ENCODE measurements at places on chromosomes 4 and X. TPM values are rescaled to one million over a fixed set of nuclear protein-coding genes. Genes with fewer than 3 reads are reported as not detected.

- no peak for DNase-seq
- no peak overlapping the region for H3K27ac ChIP-seq
- no peaks in the 10 kb centered on the region for H3K36me3 ChIP-seq
- H3K4me1 ChIP-seq: no peaks in the 10 kb centered on the region
- H3K27me3 ChIP-seq: no peaks in the 10 kb centered on the region
- H3K4me3 ChIP-seq: no peak overlapping the region
These were observed 246.7 kb upstream of the TLL1 start for GRCh38 chr4:165626316-165626715.

GDI1 gene
- polyA plus RNA-seq: 92.5 TPM

GRCh38 chr4:110654254-110654635 lies 31.4 kb upstream of the PITX2 start:
- no peaks in the 10 kb centered on the region for H3K36me3 ChIP-seq
- no peaks in the 10 kb centered on the region for H3K27me3 ChIP-seq
- H3K27ac ChIP-seq: no peak overlapping the region
- H3K4me3 ChIP-seq: no peak overlapping the region
- H3K4me1 ChIP-seq: no peaks in the 10 kb centered on the region
- no peak for DNase-seq

DNA sequence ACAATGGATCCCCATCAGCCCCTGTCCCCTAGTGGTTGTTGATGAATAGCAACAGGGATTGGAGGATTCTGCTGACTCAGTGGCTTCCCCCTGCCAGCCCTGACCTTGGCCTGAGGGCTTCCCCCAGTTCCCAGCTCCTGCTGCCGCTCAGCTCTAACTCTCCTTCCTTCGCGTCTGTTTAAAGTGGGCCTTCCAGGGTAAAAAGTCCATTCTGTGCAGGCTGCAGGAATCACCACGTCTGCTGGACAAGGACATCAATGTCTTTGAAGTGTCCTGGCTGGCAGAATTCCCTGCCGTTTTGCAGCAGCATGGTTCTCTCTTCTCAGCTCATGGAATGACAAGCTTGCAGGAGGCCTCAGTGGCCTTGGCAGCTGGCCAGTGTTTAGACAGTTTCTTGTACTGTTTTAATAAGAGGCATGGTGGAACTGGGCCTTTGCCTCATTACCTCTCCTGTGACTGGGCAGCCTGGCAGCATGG lies 152.5 kb upstream of the STX18 start:
- peaks cover 6% of the 10 kb centered on the region for H3K4me1 ChIP-seq
- peak; percentile 59 for DNase-seq
- H3K27me3 ChIP-seq: no peaks in the 10 kb centered on the region

DNA sequence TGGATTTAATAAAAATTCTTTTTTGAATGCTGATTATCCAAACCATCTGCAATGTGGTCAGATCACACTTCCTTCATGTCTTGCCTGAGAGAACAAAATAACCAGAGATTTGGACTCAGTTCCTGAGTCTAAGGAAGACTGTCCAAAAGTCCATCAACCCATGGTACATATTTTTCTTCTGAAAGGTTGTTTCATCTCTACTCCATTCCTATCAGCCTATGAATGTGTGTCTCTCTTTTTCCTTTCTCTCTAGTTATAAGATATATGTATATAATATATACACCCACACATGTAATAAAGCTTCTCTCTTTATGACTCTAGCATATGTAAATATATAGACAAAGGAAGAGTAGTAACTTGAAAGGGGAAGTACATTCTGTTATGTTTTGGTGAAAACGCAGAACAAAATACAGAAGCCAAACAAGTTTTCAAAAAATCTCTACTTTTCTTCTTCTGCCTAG lies 226.9 kb downstream of the ARHGAP24 start:
- no peaks in the 10 kb centered on the region for H3K27me3 ChIP-seq
- H3K27ac ChIP-seq: no peak overlapping the region
- no peak overlapping the region for H3K4me3 ChIP-seq
- H3K4me1 ChIP-seq: no peaks in the 10 kb centered on the region
- no peaks in the 10 kb centered on the region for H3K36me3 ChIP-seq

GRCh38 chr4:4670869-4671268 lies 129.0 kb upstream of the STX18 start:
- no peak overlapping the region for H3K4me3 ChIP-seq
- H3K27ac ChIP-seq: no peak overlapping the region
- H3K27me3 ChIP-seq: no peaks in the 10 kb centered on the region
- no peaks in the 10 kb centered on the region for H3K4me1 ChIP-seq
- H3K36me3 ChIP-seq: no peaks in the 10 kb centered on the region

NUDT11 gene
- polyA plus RNA-seq: 0.82 TPM

- no peaks in the 10 kb centered on the region for H3K27me3 ChIP-seq
- H3K36me3 ChIP-seq: no peaks in the 10 kb centered on the region
- no peak overlapping the region for H3K27ac ChIP-seq
- no peaks in the 10 kb centered on the region for H3K4me1 ChIP-seq
- no peak for DNase-seq
- no peak overlapping the region for H3K4me3 ChIP-seq
These were observed 14.6 kb upstream of the ZNF630 start for GRCh38 chrX:48086082-48086481.

DNA sequence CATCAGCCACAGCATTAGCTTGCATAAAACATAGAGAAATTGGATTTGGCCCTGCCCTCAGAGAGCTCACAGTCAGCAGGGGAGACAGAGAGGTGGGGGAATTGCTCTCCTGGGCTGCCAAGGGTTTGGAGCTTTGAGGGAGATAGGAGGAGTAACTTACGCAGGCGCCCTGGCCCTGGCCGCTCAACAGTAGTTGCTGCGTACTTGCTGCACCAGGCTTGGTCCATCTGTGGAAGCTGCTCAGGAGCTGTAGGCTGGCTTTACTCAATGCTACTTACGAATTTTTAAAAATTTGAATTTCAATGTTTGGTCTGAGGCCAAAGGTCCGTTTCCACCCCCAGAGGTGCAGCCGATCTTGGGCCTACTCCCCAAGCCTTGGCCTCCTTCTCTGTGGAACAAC lies 83.3 kb downstream of the CPZ start:
- no peak overlapping the region for H3K27ac ChIP-seq
- H3K36me3 ChIP-seq: no peaks in the 10 kb centered on the region
- no peak for DNase-seq
- no peaks in the 10 kb centered on the region for H3K4me1 ChIP-seq
- H3K4me3 ChIP-seq: no peak overlapping the region
- H3K27me3 ChIP-seq: no peaks in the 10 kb centered on the region

STARD8 gene
- 12.7 TPM for polyA plus RNA-seq

- H3K27me3 ChIP-seq: no peaks in the 10 kb centered on the region
- no peaks in the 10 kb centered on the region for H3K36me3 ChIP-seq
- no peak overlapping the region for H3K4me3 ChIP-seq
These were observed 55.4 kb downstream of the GPC3 start for GRCh38 chrX:133929836-133930464.

GPR78 gene
- not detected for polyA plus RNA-seq

- no peaks in the 10 kb centered on the region for H3K27me3 ChIP-seq
- no peak for DNase-seq
- H3K4me1 ChIP-seq: no peaks in the 10 kb centered on the region
- no peak overlapping the region for H3K27ac ChIP-seq
- no peak overlapping the region for H3K4me3 ChIP-seq
- H3K36me3 ChIP-seq: no peaks in the 10 kb centered on the region
These were observed 30.2 kb downstream of the GPRIN3 start for GRCh38 chr4:89277412-89277811.

GRCh38 chrX:118510111-118510510 lies 14.5 kb downstream of the DOCK11 start:
- H3K4me1 ChIP-seq: no peaks in the 10 kb centered on the region
- no peak for DNase-seq
- H3K27ac ChIP-seq: no peak overlapping the region

BMX gene
- not detected for polyA plus RNA-seq

- H3K27ac ChIP-seq: no peak overlapping the region
- H3K4me1 ChIP-seq: no peaks in the 10 kb centered on the region
- no peaks in the 10 kb centered on the region for H3K27me3 ChIP-seq
- H3K36me3 ChIP-seq: no peaks in the 10 kb centered on the region
- no peak overlapping the region for H3K4me3 ChIP-seq
These were observed 120.9 kb downstream of the IL15 start for GRCh38 chr4:141757287-141757686.

ADGRA3 gene
- 8.2 TPM for polyA plus RNA-seq

DNA sequence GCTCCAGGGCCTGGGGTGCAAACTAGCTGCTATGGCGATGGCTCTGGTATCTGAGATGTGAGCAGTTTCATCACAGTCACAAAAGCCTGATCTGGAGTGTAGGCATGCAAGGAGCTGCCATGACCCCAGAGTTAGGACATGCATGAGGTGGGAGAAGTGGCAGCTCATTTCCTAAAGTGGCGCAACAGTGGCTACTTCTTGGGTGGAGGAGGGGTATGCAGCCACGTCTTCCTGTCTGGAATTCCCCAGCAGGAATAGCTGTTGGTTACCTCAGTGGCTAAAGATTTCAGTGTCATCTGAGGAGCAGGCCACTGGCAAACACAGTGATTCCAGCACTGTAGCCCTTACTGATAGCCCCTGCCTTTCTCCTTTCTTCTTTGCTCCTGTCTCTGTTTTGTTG lies 1382.5 kb downstream of the C4orf33 start:
- H3K4me3 ChIP-seq: no peak overlapping the region
- H3K27ac ChIP-seq: no peak overlapping the region
- H3K27me3 ChIP-seq: no peaks in the 10 kb centered on the region
- no peaks in the 10 kb centered on the region for H3K4me1 ChIP-seq
- DNase-seq: no peak

GRCh38 chr4:15506464-15506863 lies 36.8 kb downstream of the CC2D2A start:
- H3K27me3 ChIP-seq: no peaks in the 10 kb centered on the region
- H3K27ac ChIP-seq: no peak overlapping the region
- no peak overlapping the region for H3K4me3 ChIP-seq

DNA sequence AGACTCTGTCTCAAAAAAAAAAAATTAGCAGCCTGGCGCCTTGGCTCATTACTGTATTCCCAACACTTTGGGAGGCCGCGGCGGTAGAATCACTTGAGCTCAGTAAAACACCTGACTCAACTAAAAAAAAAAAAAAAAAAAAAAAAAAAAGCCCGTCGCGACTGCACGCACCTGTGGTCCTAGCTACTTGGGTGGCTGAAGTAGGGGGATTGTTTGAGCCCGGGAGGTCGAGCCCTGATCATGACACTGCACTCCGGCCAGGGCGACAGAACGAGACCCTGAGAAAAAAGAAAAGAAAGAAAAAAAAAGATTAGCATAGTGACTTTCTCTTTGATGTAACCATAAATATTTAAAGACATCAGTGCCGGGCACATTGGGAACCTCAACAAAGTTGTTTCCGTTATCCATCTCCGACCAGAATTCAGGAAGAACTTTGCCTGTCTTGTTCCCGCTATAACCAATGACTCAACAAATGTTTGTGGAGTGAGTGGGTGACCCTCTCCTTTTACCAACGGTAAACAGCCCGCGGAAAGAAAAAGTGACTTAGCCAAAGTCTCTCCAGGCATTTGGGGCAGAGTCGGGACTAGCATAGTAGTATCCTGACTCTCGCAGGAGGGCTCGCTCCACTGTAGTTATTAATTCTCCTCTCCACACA lies 553 bp upstream of the MED28 start:
- peaks cover 15% of the 10 kb centered on the region for H3K4me1 ChIP-seq
- H3K27me3 ChIP-seq: no peaks in the 10 kb centered on the region
- H3K4me3 ChIP-seq: peak overlapping the region; percentile 100
- H3K36me3 ChIP-seq: no peaks in the 10 kb centered on the region

STPG2 gene
- polyA plus RNA-seq: 0.43 TPM

DNA sequence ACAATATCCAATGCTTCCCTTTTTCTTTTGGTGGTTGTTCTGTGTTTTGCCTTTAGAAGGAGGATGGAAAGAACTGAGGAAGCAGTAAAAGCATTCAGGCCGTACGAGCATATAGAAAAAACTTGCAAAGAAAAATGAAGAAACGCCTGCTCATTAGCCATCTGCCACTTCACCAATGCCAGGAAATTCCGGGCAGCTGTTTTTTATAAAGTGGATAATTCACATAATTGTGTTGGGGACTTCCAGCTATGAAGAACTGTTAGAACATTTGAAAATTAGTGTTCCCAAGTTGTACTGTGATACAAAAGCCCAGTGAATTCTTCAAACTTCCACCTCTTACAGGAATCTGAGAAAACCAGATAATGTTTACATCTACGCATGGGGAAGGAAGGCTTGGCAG lies 11.7 kb downstream of the RELL1 start:
- H3K36me3 ChIP-seq: no peaks in the 10 kb centered on the region
- no peak overlapping the region for H3K4me3 ChIP-seq
- H3K4me1 ChIP-seq: peaks cover 19% of the 10 kb centered on the region
- H3K27me3 ChIP-seq: no peaks in the 10 kb centered on the region

- no peaks in the 10 kb centered on the region for H3K27me3 ChIP-seq
- no peak overlapping the region for H3K27ac ChIP-seq
- H3K36me3 ChIP-seq: no peaks in the 10 kb centered on the region
- no peak overlapping the region for H3K4me3 ChIP-seq
- no peak for DNase-seq
These were observed 522.2 kb upstream of the NR3C2 start for GRCh38 chr4:148964456-148964855.

- no peak overlapping the region for H3K27ac ChIP-seq
- no peak overlapping the region for H3K4me3 ChIP-seq
- no peaks in the 10 kb centered on the region for H3K4me1 ChIP-seq
- H3K36me3 ChIP-seq: no peaks in the 10 kb centered on the region
These were observed 474.3 kb upstream of the FTHL17 start for GRCh38 chrX:31546126-31546525.

- no peaks in the 10 kb centered on the region for H3K36me3 ChIP-seq
- DNase-seq: no peak
- H3K27me3 ChIP-seq: no peaks in the 10 kb centered on the region
These were observed 63.4 kb downstream of the DCAF12L1 start for GRCh38 chrX:126489116-126489695.

FGFBP1 gene
- 1.2 TPM for polyA plus RNA-seq

NEUROG2 gene
- not detected for polyA plus RNA-seq

GRCh38 chr4:148730766-148731165 lies 288.6 kb upstream of the NR3C2 start:
- no peaks in the 10 kb centered on the region for H3K36me3 ChIP-seq
- H3K4me1 ChIP-seq: no peaks in the 10 kb centered on the region
- no peak for DNase-seq
- no peaks in the 10 kb centered on the region for H3K27me3 ChIP-seq
- no peak overlapping the region for H3K27ac ChIP-seq
